ENCODE measurements at places on chromosomes 16 and 17. TPM values are rescaled to one million over a fixed set of nuclear protein-coding genes. Genes with fewer than 3 reads are reported as not detected.

Gene WSCD1
- total RNA-seq: not detected

Gene HSD17B2
- not detected for total RNA-seq

Gene MYH2
- not detected for total RNA-seq

Gene GAS2L2
- total RNA-seq: not detected

Gene SYCE1L
- total RNA-seq: not detected

Gene TBC1D3L
- not detected for total RNA-seq

Gene PPP1R1B
- total RNA-seq: not detected

Gene NACA2
- total RNA-seq: not detected

GRCh38 chr17:11622492-11622891, 24.2 kb downstream of the DNAH9 start:
- DNase-seq: no peak

DNA sequence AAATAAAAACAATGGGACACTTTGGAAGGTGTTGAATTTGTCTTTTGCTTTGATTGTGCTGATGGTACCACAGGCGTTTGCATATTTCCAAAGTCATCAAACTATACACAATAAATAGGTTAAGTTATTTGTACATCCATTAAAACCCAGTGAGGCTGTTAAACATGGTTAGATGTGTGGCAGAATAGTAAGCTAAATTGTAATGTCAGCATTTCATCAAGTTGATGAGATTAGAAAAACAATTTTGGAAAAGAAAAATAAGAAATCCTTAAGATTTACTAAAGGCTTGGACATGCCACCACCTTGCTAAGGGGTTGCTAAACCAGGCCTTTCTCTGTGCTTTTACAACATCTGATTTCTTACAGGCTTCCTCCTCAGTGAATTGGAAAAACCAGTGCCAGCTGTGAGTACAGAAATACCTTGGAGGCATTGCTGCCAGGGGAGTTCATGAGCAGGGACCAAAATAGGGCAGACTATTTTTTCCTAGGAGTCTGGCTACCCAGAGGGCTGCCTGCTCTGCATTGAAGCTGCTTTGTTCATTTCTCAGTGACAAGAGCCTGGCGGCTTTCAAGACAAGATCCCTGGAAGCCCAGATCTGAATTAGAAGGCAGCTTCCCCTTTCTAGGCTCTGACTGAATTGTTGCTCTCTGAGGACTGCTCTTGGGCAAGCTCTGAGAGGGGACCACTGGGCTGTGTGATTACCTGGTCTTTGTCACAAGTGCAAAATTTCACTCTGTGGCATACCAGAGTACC, 43.4 kb upstream of the CA10 start:
- no peak for DNase-seq

- DNase-seq: peak; percentile 81
Observed at GRCh38 chr17:79294459-79295071, 219.9 kb downstream of the ENGASE start.

DNA sequence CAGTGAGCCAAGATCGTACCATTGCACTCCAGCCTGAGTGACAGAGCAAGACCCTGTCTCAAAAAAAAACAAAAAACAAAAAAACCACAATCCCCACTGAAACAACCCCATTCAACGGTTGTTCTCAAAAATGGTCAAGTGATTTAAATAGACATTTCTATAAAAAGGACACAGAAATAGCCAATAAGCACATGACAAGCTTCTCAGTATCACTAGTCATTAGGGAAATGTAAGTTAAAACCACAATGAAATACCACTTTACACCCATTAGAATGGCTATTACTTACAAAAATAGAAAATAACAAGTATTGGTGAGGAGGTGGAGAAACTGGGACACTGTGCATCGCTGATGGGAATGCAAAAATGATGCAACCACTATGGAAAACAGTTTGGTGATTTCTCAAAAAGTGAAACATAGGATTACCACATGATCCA, 26.6 kb upstream of the MYLK3 start:
- no peak for DNase-seq

DNA sequence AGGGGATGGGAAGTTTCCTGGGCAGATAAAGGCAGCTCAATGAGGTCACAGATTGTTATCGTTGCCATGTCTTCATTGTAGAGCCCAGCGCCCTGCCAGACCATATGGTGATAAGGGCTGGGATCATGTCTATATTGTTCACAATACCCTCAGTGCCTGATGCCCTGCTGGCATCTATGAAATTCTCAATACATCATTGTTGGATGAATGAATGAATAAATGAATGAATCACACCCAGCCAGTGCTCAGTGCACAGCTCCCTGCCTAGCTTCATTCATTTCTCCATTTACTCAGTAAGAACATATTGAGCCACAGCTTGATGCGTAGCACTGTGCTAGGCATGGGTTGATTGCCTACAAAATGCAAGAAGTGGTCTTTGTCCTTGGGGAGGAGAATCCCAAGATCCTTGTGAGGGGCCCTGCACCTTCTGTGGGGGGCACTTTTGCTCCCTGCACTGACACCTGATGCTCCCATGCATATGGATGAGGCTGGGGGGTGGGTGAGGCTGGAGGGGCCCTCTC, 29.7 kb downstream of the MRC2 start:
- no peak for DNase-seq

GRCh38 chr17:81440511-81441244, 45.4 kb downstream of the BAHCC1 start:
- no peak for DNase-seq

GRCh38 chr17:74282587-74283370, 8.7 kb downstream of the DNAI2 start:
- DNase-seq: peak; percentile 83

DNA sequence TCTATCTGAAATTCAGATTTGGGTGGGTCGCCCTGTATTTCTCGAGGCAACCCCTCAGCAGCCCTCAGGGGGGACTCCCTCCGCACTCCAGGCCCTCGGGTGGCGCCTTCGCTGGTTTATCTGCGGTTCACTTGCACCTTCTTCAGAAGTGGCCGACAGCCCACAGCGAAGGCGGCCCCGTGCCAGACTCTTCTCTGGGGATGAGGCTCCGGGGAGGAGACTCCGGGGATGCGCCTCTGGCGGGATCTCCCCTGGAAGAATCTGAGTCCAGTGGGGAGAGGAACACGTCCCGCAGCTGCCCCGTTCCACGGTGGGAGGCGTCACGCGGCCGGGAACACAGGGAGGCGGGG, 63.9 kb upstream of the DNAJA2 start:
- DNase-seq: no peak

DNA sequence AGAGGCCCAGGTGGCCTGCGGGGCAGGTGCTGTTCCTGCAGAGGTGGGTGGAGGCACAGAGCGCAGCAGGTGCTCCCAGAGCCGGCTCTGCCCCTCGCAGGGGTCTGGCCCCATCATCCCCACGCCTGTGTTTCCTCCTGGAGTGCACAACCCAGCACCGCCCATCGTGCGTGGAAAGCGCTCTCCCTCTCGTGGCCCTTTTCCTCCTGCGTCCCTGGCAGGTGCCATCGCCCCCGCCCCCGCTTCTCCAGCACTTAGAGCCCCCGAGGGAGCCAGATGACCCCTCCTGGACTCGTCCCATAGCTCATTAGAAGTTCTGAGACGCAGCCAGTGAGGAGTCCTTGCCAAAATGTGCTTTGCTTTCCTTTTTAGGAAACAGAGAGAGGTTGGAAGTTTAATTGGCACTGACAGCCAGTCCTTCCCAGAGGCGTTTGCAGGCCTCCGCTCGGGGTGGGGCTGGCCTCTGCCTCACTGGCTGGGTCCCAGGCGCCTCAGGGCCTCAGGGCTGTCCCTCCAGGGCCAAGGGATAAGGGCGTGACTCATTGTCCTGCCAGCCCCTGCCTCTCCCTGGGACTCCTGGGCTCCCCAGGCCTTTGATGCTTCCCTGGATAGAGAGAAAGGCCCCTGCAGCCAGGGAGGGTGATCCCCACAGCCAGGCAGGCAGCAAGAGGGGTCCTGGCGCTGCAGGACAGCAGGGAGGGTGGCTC, 32.2 kb upstream of the CHMP6 start:
- DNase-seq: peak; percentile 96

DNA sequence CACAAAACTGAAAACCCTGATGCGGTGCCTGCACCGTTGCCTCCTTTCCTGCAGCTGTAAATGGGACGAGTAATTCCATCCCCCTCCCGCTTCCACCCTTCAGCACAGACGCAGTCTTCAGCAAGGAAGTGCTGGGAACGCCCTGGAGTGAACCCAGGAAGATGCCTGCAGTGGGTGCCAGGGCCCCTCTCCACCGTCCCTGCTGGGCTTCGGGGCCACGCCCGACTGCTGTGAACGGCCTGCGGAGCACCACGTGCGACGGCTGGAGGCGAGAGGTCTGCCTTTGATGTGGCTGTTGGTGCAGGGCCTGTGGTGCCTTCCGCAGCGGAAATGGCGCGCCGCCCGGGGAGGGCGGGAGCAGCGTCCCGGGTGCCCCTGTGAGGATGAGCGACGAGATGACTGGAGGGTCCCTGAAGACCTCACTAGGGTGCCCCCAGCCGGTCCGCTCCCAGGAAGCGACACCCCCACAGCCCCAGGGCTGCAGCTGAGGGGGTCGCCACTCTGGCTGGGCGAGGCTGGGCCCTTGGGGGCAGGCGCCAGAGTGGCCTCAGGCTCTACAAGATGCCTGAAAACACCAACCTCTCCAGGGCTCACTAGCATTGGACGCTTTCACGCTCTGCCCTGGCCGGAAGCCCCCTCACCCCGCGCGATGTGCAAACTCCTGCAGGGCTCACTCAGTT, 749 bp upstream of the MC1R start:
- peak; percentile 95 for DNase-seq

- DNase-seq: peak; percentile 3
Observed at GRCh38 chr17:39183045-39183444, 14.4 kb downstream of the CACNB1 start.

DNA sequence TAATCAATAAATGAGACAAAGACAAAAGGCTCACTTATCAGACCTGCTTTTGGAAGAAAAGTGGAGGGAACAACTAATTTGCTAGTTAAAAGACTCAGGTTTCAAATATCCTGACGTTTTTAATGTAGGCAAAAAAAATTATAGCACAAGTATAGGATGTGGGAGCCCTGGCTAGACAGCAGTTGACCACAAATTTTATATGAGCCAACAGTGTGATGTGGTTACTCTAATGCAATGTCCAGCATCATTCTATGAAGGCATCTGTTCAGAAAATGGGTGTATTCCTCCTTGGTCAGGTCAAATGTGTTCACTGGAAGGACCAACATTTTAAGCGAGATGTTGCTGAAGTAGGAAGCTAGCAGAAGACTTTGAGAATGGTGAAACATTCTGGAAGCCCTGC, 237.4 kb downstream of the MAP2K6 start:
- DNase-seq: no peak

- DNase-seq: no peak
Observed at GRCh38 chr17:36105781-36106492, 2.3 kb downstream of the CCL4 start.

GRCh38 chr17:27891841-27892240, 1.3 kb downstream of the LYRM9 start:
- DNase-seq: no peak

DNA sequence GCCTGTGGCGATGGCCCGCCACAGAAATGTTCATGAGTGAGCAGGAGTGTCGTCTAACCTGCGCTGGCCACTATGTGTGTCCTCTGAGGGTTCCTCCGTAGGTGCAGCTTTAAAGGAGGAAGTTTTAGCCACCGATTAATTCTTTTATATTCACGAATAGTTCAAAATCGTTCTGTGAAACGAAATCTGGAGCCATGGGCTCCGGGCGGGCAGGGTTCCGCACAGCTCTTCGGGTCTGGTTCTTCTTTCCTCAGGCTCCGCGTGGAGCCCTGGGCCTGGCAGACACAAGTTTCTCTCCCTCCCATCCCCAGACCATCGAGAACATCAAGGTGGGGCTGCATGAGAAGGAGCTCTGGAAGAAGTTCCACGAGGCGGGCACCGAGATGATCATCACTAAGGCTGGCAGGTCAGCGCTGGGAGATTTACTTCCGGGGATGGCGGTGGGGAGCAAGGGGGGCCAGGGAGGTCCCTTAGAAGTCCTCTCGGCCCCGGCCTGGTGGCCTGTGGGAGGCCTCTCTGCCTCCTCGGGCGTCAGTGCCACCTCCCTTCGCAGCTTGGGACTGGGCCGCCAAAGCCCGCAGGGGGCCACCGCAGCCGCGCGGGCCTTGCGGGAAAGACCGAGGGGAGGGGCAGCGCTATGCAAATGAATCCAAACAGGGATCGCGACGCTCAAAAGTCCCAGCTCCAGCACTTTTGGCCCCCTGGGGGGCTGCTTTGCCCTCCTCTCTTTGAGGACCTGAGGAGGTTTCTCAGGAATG, 5.2 kb downstream of the TBX4 start:
- DNase-seq: peak; percentile 85

GRCh38 chr16:3157229-3158025, 22.6 kb downstream of the ZNF213 start:
- DNase-seq: peak; percentile 94

GRCh38 chr17:21199856-21200255, 14.1 kb downstream of the TMEM11 start:
- peak; percentile 73 for DNase-seq

DNA sequence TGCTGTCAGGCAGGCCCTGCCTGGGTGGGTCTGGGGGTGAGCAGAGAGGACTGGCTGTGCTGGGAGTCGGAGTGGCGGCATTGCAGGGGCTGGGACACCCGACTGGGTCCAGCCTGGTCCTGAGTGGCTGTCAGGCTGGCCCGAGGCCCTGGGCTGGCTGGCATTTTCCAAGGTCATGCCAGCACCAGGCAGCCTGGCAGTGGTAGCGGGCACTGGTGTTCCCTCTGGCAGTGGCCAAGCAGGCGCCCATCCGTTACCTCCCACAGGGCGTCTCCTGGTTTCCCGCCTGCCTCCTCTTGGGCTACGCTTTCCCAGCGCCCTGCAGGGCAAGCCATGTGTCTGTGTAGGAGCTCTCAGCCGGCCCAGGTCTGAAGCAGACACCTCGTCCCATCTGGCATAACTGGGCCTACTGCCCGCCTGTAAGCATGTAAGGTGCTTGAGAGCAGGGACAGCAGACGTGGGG, 5.7 kb upstream of the PKMYT1 start:
- no peak for DNase-seq

DNA sequence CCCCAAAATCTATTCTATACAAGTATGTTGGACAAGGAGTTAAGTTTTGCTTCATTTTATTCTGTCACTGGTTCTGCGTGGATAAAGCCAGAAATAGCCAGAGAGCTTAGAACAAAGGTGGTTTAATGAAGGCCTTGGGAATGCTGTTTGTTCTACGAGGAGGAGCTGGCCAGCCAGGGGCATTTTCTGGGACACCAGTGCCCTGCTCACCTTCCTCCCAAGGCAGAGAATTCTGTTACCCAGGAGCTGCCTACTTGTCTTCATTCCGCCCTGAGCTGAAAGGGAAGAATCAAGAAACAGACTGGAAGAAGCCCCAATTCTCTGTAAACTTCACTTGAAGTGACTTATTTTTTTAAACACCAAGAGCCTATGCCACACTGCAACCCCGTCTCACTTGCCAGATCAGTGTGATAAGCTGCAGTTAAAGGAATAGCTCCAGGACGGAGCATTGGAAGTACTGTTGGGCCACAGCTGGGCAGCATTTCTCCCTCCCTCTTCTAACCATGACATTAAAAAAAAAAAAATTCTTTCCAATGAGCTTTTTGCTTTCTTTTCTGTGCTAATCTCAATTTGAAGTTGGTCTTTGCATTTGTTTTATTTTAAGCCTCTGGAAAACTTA, 149.8 kb upstream of the DYNLRB2 start:
- no peak for DNase-seq
